HuH-7.5 (cell line): ENCODE measurements at places on chromosomes 13 and 19.

DNA sequence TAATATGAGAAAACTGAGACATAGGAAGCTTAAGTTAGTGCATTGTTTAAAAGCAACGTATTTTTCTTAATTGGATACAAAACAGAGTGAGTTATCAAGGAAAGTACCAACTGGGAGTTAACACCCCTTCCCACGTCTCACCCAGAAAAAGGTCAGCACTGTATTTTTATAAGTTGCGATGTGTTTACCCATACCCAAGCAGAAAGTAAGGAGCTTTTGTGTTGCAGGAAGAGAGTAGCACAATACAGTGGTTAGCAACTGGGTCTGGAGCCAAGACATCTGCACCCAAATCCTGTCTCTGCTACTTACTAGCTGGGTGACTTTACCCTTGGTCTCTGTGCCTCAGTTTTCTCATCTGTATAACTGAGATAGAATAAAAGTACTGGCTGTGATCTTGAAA is 34.3 kb downstream of the FAM216B start:
- DNase-seq: no peak

DNA sequence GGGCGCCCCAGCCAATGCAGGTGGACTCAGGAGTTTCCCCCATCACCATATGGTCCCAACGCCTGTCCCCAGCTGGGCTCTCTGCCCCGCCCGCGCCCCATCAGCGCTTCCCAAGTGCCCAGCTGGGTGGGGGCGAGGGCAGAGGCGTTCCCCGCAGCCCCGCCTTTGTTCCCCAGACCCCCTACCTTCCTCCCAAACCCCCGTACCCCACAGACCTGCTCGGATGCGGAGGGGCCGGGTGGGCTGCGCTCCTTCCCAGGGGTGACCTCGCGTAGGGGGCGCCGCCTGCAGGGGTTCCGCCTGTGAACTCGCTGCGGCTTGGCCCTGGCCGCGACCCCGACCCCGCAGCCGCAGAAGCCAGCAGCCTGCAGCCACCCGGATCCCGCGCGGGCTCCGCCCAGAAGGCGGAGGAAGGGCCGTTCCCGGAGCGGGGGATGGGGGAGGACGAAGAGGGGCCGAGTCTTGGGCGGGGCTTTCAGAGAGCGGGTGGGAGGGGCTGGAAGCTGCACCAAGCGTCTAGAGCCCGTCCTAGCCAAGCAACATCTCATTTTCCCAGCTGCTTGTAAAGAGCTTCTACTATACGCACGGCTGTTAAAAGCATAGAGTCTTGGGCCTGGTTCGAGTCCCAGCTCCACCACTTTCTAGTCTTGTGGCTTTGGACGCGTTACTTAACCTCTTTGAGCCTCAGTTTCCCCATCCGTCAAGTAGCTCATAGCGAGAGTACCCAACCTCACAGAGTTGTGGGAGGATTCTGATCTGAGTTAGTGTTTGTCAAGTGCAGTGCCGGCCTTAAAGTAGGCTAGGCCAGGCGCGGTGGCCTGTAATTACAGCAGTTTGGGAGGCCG is at the start of gene RAB3D:
Gene RAB3D, minus strand, starts transcription at position 404 of the 845 bp plus-strand sequence. CDS start 2,258 bp downstream, outside the sequence.
- peak; percentile 96 for DNase-seq

DNA sequence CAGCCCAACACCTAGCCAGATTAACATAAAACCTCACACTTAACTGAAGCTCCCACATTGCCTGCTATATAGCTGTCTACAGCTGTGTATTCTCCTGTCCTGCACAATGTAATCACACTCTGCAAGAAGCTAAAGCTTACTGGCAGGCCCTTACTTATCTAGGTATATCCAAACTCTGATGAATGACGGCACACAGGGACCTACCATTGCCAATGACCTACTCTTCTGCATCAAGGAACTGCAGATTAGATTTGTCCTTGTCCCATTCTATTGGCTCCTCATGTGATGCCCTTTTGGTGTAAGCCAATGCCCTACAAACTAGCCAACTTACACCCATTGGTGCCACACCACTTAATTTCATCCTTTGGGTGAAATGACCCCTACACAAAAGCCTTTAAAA is 26.4 kb downstream of the ZNF45 start:
- no peak for DNase-seq

DNA sequence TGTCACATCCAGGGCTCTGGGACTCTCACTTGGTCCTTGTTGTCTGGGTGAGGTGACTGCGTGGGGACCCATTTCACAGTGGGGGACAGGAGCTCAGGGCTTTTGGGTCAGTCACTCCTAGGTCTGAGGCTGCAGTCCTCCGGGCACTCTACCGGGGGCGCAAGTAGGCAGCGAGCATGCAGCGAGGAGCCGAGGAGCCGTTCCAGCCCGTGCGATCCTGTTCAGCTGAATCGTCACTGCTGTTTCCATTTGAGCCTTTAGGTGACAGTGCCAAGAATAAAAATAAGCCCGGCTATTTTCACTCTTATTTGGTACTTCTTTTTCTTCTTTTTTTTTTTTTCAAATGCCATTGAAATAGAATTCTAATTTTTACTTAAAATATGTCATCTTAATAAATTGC is 126.5 kb downstream of the ZNF536 start:
- no peak for DNase-seq

DNA sequence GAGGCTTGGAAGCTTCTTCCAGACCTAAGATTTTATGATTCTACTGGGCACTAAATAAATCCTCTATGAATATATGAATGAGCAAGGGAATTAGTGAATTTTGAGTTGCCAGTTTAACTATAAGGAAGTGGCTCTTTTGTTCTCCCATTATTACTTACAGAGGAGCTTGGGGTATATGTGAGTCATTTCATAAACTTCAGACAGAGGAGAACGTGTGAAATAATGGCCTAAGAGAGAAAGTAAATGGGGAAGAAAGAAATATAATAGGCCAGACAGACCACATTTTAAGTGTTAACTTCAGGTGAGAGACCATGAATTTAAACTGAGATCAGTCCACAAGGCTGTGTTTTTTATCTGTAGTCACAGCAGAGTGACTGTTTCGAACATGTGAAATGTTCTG is 570.9 kb downstream of the GPC6 start:
- no peak for DNase-seq

DNA sequence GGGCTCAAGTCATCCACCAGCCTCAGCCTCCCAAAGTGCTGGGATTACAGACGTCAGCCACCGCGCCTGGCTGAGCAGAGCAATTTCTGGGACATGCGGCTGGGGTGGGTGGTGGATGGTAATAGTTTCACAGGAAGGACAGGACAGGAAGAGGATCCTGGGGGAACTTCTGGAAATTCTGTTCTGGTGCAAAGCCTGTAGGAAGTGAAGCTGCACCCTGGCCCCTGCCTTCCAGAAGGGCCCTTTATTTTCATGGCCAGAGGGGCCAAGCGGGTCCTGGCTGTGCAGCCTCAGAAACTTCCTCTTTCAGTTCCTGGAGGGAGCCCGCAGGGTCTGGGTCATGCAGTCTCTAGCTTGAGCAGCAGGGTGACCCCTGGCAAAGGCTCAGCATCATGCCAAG is 15.7 kb downstream of the FEM1A start:
- no peak for DNase-seq

DNA sequence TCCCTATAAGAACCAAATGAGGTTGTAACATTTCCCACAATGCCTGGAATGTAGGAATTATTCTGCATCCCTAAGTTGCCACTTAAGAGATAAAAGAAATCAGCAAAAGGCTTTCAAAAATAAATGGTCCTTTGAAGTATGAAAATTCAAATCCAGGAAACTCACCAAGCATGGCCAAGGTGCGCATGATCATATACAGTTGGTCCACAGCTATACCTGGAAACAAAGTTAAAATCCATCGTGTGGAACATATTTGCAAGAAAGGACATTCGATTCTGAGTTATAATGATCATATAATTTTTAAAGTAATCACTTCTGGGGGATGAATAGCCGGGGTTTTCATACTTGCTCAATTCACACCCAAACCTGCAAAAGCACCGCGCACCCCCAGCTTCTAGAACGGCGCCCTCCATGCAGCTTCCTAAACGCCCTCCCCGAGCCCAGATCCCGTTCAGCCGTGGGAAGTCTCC is 525 bp downstream of the CARS2 start:
- no peak for DNase-seq

- DNase-seq: no peak
Observed at GRCh38 chr13:22736084-22736767, 444.6 kb upstream of the SGCG start.

GRCh38 chr19:51531349-51532315 is at the start of gene SIGLEC6:
Gene SIGLEC6 (minus strand): TSS chr19:51531670. CDS start chr19:51531648, 22 bp downstream.
- no peak for DNase-seq

DNA sequence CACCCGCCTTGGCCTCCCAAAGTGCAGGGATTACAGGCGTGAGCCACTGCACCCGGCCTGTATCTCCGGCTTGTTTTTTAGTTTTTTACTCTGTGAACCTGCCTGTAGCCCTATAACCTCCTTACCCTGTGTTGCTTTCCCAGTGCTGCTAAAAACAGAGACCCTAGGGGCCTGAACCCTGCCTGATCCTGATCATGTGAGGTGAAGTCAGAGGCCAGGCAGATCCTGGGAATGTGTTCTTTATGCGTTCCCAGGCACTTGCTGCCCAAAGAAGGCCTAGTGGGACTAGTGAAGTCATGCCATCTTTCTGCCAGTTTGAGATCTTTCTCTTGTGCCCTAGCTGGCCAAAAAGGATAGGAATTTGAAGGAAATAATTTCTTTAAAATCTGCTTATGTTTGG is 4.6 kb downstream of the UBA2 start:
- DNase-seq: no peak

GRCh38 chr19:2022289-2022688 is 6.8 kb upstream of the BTBD2 start:
- DNase-seq: no peak

DNA sequence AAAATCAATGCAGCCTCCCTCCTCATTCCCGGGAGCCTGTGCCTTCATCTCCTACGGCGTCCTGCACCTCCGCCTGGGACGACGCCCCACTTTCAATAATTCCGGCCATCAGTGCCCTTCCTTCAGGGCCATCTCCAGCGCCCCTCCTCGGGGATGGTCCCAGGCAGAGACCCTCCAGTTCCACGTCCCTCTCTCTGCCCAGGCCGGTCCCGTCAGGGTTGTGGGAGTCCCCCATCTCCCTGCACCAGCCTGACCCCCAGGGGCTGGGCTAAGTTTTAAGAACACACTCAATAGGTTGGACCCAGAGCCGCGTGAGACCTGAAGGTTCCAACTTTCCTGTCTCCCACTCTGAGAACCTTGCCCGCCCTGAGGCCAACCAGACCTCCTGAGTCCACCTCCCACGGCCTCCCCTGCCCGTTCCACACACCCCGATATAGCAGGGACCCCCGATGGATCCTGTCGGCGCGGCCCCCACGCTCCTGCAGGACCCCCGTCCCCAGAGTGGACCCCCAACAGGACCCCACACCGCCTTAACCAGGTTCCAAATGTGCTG is 646 bp downstream of the TMEM161A start:
- DNase-seq: no peak

GRCh38 chr13:108575430-108575829 is 54.0 kb upstream of the MYO16 start:
- DNase-seq: no peak

DNA sequence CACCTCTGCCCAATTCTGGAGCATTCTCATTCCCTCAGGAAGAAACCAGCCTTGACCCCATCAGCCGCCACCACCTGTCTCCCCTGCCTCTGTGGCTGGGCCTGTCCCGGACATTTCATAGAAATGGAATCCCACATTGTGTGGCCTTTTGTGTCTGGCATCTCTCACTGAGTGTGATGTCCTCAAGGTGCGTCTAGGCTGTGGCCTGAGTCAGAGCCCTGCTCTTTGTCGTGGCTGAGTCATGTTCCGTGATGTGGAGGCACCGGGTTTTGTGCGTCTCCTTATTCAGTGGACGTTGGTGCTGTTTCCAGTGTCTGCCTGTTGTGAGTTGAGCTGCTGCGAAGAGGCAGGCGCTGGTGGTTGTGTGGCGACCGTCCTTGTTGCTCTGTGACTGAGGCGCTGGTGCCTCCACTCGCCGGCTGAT is 3.5 kb downstream of the FZR1 start:
- DNase-seq: no peak

GRCh38 chr13:20798027-20798426 is 24.3 kb upstream of the EEF1AKMT1 start:
- no peak for DNase-seq

DNA sequence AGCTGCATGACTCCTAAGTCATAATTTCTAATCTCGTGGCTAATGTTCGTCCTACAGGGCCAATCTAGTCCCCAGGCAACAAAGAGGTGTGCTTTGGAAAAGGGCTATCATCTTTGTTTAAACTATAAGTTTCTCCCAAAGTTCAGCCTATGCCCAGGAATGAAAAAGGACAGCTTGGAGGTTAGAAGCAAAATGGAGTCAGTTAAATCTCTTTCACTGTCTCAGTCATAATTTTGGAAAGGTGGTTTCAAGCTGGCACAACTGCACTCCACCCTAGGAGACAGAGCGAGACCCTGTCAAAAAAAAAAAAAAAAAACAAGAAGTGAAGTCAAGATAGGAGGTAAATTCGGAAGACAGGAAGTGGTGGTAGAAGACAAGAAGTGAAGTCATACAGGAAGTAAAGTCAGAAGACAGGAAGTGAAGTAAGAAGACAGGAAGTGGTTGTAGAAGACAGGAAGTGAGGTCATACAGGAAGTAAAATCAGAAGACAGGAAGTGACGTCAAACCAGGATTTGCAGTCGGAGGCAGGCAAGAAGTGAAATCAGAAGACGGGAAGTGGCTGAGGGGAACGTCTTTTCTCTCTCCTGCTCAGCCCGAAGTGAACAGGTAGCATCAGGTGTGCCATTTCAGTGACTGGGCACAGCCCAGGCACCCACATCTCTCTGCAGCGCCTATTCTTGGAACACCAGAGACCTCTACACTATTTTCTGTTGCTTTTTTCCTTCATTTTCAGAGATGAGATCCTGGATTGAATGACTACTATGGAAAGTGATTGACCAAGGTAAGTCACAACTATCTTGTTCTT is 32.2 kb downstream of the GP6 start:
- no peak for DNase-seq

- no peak for DNase-seq
Observed at GRCh38 chr13:45021250-45021649, 31.9 kb downstream of the GPALPP1 start.

DNA sequence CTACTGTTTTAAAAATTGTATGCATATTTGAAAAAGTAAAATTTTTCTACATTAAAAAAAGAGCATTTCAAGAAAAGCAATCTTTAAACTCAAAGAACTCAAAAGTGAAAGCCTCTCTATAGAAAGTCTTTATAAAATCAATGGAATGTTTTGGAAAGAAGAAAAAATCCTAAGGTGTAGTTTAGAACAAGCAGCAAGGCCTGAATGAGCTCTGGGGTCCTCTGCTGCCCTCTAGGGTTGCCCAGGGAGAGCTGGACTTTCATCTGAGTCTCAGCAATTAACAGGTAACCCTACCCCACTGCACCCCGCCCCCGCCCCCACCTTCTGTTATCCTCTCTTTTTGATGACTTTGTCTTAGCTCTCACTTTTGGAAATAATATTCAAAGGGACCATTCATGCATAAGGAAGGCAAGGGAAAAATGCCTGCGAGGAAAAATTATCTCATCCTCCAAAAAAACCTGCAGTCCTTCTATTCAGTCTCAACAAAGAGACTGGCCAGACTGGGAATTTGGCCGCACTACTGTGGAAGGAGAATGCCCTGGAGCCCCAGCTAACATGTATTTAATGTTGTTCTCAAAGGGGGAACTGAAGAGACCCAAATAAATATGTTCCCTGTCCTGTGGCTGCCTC is 24.1 kb downstream of the SLC25A30 start:
- peak; percentile 82 for DNase-seq
